ENCODE measurements at places on chromosomes 1 and 21.

DNA sequence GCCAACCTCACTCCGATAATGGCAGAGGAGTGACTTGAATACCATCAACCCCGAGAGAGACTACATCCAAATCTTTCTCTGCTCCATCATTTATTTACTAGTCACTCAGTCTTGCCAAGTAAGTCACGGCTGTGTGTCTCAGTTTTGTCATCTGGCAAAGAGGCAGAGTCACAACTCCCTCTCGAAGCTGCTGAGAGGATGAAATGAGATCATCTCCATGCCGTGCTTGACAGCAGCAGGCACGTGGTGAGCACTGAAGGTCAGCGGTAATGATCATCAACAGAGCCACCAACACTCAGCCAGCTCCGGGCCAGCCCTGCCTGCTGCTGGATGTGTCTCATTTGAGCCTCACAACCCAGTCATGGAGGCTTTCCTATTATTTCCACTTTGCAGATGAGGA lies 19.9 kb downstream of the ALDH4A1 start:
- no peak for DNase-seq

DNA sequence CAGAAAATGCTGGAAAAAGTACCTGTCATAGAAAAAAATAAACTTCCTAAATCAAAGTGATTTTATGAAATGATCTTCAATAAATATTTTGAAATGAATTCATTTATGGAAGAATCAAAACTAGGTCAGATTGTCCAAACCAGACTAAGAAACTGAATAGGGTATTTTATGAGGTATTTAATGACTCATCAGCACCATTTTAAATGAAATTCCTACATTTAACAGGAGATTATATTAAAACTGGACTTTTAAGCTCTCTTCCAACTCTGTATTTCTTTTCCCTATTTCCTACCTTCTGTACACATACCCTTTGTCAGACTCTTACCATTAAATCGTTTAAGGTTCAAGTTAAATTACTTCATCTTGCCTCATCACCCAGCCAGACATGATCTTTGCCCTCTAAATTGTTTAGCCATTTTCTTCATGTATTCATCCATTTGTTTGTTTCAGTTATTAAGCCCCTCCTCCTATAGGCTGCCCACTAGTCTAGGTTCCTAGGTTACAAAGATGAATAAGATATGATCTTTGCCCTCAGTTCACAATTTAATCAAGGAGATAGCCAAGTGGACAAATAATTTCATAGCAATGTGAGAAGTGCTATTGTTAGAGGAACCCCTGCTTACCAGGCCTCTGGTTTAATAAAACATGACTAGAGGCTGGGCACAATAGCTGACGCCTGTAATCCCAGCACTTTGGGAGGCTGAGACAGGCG lies 25.0 kb downstream of the TATDN3 start:
- DNase-seq, result no peak

- DNase-seq, result no peak
Observed at GRCh38 chr1:29121936-29122681, 1.6 kb downstream of the TMEM200B start.

DNA sequence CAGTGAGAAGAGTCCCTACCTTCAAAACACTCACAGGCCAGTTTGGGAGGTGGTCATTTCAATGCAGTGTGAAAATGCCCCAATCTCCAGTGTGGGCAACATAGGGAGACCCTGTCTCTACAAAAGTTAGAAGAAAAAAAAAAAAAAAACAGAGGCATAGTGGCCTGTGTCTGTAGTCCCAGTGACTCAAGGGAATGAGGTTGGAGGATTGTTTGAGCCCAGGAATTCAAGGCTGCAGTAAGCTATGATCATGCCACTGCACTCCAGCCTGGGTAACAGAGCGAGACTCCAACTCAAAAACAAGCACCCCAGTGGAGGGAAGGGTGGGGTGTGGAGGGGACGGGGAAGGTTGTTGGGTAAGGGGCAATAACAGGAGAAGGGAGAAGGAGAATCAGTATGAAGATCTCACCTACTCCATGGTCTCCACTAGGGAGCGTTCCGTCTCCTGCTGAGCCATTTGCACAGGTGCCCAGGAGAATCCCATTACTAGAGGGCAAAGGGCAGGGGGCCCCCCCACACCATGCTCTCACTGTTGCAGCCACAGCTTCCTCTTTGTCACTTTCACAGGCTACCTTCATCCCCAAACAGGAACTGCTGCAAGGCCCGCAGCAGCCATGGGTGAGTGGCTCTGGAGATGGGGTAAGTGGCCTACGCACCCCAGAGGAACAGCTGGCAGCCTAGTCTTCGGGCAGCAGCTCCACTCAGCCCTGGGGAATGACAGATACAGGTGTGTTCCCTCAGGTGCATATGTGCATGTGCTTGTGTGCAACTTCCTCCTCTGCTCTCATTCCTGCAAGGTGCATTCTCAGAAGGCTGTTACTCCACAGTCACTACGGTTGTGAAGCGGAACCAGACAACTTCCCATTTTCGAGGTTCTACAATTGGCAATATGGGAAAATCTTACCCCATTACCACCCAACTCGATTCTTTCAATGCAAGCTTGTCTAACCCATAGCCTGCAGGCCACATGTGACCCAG lies 87.9 kb upstream of the LYST start:
- no peak for DNase-seq

GRCh38 chr1:212990276-212990675 lies 25.4 kb downstream of the ANGEL2 start:
- DNase-seq, result no peak

DNA sequence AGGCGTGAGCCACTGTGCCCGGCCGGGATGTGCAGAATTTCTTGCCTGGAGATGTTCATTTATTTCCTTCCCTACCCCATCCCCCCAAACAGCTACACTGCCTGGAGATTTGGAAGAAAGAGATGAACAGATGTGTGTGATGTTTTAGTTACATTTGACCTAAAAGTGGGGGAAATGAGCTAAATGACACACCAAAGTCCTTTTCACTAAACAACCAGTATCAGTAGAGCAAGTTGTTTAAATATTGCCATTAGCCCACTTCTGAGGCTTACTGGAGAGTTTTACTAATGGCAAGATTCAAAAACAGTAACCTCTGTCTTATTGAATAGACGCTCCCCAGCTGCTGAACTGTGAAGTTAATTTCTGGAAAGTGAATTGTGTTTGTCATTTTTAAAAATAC lies 100.1 kb downstream of the RUNX1 start:
- no peak for DNase-seq

DNA sequence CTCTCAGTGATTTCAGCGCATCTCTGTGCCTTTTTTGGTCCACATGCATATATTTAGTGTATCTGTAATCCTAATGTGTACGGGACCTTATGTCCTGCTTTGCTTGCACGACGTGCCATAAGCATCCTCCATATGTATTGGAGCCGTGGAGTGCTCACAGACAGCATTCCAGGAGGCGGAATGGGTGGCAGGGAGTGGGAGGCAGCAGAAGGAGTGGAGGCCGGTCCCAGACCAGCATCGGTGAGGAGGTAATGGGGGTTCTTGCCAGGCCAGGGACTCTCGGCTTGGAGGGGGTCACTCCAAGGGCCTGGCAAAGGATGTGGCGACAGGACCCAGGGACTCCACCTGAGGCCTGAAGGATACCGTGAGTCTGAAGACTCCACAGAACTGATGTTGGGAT lies 185.0 kb downstream of the CAMTA1 start:
- no peak for DNase-seq

- DNase-seq, result no peak
Observed at GRCh38 chr1:29123887-29124365, at the start of gene TMEM200B. TSS of gene TMEM200B (minus strand) at chr1:29123903. CDS start at chr1:29121828, 2,075 bp downstream.

DNA sequence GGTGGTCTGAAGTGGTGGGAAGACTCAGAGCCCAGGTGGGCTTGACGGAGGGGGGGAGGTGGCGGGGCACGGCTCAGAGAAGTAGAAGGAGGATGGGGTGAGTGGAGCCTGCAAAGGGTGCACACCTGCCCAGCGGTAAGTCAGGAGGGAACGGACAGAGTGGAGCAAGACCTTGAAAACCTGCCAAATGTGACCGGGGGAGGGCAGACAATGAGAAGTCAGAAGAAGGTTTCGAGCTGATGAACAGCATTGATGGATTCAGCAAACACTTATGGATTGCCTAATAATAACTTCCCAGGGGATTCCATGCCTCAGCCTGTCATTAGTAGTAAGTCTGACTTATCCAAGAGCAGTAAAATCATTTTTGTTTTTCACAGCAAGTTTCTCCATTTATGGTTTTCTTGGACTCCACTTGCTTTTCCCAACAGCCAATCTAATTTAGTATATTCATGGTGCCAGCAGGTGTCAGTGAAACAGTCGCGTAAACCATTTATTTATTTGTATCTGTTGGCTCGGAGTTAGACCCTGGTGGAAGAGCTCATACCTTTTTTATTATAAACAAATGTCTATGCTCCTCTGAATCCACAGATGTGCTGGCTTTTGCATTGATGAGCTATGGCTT lies 279.1 kb downstream of the PCP4 start:
- peak; percentile 32 for DNase-seq

- no peak for DNase-seq
Observed at GRCh38 chr1:164240081-164240480, 318.9 kb upstream of the PBX1 start.

GRCh38 chr21:17931080-17931479 lies 111.9 kb upstream of the C21orf91 start:
- no peak for DNase-seq

DNA sequence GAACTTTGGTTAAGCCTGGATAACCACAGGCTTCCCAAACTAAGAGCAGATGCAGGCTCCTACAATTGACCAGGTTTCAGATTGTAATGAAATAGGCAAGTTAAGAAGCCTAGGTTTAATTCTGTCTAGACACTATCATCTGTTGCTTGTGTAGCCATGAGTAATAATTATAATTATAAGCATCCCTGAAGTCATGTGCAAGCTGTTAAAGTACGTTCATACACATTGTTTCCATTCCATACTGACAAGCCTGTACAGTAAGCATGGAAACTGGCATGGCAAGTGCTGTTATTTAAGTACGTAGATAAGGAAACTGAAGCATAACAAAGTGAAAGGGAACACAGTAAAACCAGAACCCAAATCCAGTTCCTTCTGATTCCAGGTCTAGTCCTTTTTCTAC lies 557.2 kb upstream of the BEND5 start:
- DNase-seq, result no peak

- no peak for DNase-seq
Observed at GRCh38 chr1:205455581-205456382, at the start of gene BLACAT1. TSS of gene BLACAT1 (minus strand) at chr1:205456045.

- DNase-seq, result no peak
Observed at GRCh38 chr1:67316180-67316902, 8.7 kb downstream of the IL12RB2 start.

DNA sequence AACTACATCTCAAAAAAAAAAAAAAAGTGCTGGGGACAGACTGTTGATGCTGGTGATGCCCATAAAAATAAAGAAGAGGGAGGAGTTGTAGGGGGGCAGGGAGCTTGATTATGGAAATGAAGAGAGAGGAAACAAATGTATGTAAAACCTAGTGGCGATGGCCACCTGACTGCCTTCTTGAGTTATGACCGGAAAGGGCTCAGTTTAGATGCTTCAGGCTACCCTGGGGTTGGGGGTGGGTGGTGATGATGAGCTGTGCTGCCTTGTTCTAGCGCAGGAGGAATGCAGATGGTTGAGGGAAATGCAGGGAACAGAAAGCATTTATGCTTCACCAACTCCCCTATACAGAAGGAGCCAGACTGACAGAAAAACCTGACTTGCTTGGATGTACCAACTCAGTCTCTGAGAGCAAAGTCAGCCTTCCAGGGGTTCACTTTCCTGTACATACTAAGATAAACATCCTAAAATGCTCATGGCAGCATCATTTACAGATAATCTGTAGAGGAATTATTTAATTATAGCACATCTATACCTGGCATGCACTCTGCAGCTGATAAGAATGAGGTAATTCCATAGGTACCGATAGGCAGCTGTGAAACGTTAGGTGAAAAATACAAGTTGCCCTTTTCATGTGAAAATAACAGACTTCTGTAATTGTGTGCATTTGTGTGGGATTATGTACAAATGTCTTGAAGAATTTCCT lies 8.0 kb upstream of the BCAR3 start:
- no peak for DNase-seq

DNA sequence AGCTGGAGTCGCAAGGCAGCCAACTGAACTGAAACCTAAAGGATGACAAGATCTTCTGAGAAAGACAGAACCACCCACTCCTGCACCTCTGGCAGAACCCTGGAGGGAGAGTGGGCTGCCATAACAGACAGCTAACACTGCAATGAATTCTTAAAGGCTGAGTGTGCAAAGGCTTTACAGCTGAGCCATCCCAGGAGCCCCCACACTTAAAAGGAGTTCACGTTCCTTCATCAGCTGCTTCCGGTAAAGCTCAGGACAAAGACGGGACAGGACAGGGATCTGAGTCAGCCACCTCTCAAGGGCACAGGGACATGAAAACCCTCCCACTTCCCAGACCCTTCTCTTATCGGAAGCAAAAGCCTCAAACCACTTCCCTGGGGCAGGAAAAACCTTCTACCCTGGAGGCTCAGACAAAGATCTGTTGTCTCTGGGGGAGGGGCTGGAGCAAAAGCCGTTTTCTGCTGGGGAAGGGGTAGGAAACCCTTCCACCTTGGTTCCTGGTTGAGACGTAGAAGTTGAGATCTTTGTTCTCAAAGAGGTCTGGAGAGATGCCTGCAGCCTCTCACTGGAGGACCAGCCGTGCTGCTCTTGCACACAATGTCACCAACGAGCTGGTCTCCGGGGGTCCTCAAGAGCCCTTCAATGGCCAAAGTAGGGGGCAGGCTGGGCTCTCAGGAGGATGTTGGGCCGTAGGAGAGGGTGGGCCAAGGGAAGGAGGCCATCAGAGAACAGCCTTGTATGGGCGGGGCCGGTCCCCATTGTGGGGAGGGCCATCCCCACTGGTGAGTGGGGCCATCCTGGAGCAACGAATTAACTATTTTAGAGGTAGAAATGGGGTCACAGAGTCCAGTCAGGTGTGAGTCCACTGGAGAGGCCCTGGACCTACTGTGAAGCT lies 452.4 kb downstream of the PTPRU start:
- no peak for DNase-seq

- DNase-seq, result peak; percentile 65
Observed at GRCh38 chr1:99180343-99180808, 83.9 kb upstream of the PLPPR4 start.

GRCh38 chr1:59846209-59846894 lies 31.6 kb downstream of the HOOK1 start:
- no peak for DNase-seq

DNA sequence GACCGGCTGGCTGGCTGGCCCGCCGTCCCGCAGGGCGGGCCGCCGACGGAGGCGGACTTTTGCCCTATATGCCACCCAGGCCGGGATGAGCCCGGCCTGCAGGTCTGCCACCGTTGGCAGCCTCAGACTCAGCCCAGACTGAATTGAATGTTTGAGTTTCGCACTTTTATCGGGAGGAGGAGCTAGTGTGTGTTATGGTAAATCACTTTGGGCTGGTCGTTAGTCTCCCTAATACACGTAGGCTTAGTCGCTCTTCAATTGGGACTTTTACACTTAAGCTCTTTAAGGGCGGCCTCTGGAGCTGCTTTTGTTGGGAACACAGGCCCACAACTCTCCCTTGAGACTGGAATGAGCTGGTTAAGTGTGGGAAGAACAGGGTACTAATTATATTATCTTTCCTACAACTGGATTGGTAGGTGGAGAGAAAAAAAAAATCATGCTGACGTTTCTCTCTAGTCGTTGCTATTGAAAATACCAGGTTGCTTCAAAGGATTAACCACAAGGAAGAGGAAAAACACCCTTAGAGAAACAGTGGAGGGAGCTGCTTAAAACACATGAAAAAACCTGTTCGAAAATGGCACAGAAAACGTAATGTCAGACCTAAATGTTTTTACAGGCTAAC lies 1.4 kb upstream of the IRF2BP2 start:
- DNase-seq, result no peak

GRCh38 chr1:7592120-7592798 lies 178.8 kb upstream of the VAMP3 start:
- no peak for DNase-seq
